ENCODE measurements at places on chromosomes 7 and 10.

DNA sequence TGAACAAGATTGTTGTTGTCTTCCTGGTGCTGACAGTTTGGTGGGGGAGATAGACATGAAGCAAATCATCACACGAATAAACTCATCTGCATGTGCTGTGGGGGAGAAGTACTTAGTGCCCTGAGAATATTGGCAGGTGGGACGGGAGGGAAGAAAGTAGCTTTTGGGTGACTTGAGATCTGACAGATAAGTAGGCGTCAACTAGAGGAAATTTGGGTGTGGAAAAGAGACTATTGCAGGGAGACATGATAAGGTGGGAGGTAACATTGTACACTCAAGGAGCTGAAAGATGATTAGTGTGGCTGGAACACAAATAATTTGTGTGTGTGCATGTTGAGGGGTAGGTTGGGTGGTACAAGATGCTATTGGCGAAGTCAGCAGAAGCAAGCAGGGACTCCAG, 30.1 kb downstream of the CNNM2 start:
- DNase-seq, result no peak

DNA sequence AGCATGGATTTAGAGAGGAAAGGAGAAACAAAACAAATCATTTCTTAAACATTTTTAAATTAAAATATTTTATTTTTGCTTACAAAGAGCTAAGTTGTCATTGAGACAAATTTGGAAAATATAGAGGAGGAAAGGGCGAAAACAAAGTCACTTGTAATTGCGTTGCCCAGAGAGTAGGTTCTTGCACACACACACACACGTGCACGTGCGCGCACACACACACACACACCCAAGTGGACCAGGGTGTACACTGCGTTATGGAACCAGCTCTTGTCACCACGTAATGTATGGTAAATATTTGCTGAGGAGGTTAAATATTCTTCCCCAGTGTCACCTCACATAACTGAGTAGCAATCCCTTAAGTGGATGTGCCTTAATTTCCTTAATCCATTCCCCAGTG, 21.6 kb downstream of the SHH start:
- DNase-seq, result no peak

GRCh38 chr7:20776942-20777341, 9.7 kb downstream of the SP8 start:
- no peak for DNase-seq

- DNase-seq, result no peak
Observed at GRCh38 chr7:67663644-67664043, 667.0 kb downstream of the TYW1 start.

DNA sequence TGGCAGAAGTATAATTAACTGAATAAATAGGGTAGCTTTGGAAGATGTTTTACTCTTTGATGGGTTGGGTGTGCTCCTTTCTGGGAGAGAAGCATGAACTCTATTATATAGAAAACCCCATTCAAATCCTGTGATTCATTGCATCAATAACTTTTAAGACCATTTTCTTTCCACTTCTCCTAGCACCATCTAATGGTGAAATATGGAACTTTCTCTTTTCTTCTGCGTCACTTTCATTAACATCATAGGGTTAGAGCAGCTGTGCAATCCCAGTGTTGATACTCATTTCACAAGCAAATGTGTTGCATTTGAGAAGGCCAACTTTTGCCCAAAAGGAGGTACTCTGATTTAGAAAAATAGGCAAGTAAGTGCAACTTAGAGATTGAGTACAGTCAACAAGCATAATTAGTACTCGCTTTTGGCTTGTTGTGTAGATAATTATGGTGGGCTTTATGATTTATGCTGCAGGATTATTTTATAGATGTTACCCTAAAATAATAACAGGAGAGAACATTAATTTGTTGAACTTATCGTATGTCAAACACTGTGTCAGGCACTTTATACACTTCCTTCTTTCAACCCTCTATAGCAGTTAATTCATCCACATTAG, 92.9 kb downstream of the CPED1 start:
- no peak for DNase-seq
